Activated effector memory CD4-positive, alpha-beta T cell treated with Interleukin-2 at 50 U/mL for 16 hours (primary cell): ENCODE measurements at places on chromosomes 4 and X.

DNA sequence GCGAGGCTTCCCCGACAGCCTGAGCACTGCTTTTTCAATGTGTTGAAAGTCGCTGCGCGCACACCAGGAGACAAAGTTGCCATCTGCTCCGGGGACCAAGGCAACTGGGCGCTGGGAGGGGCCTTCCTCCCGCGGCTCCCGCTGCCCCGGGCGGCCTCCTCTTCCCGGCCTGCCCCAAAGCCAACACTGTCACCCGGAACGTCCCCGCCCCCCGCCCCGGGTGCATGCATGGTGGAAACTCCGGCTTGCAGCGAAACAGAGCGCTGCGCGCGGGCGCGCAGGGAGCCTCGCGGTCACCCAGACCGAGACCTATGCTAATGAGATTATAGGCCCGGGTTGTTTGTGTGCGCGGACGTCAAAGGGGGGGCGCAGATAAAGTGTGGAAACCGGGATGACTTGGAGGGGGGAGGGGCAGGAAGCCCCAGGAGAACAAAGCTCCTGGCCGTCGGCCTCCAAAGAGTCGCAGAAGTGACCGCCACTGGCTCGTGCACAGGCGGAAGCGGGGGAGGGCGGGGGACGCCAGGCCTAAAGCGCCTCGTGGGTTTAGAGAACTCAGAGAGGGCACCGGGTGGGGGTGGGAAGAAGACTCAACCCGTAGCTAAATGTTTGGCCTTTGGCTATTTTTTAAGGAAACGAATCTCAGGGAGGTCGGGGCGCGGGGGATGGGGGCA is 88.8 kb downstream of the BCOR start:
- no peak for DNase-seq

GRCh38 chr4:60897415-60897814 is 302.7 kb upstream of the ADGRL3 start:
- no peak for DNase-seq

DNA sequence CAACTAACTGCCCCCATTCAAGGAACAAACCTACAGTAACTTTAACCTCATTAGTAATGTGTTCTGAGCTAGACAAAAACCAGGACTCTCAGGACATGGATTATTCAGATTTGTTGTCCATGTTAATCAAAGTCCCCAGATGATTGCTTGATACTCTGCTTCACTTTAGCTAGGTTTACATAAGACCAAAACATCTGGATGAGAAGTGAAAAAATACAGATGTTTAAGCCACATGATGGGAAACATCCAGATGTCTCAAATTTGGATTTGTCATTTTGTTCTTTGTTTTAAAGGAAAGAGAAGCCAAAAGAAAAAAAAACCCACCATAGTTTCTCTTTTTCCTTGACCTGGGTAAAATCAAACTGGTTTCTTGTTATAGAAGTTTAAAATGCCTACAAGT is 48.5 kb upstream of the NRK start:
- no peak for DNase-seq

DNA sequence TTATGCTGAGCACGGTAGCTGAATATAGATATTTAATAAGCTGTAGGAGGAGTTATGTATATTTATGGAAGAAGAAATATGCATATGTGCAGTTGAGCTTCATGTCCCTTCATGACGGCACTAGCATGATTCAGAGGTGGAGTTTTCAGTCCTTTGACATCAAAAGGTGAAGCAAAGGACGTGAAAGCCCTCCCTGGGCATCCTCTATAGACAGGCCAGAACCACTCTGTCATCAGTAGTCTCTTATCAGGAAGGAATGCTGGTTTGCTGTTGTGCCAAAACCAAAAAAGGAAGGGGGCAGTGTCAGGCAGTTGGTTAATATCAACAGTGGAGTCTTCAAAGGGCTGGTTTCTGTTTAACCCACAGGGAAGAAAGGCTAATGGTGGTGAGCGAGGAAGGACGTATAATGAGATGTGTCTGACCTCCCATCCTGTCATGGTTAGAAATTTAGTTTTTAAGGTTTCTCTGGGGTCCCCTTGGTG is 23.5 kb upstream of the IL2 start:
- DNase-seq, result no peak

- DNase-seq, result no peak
Observed at GRCh38 chr4:158203436-158203835, 6.8 kb upstream of the TMEM144 start.

DNA sequence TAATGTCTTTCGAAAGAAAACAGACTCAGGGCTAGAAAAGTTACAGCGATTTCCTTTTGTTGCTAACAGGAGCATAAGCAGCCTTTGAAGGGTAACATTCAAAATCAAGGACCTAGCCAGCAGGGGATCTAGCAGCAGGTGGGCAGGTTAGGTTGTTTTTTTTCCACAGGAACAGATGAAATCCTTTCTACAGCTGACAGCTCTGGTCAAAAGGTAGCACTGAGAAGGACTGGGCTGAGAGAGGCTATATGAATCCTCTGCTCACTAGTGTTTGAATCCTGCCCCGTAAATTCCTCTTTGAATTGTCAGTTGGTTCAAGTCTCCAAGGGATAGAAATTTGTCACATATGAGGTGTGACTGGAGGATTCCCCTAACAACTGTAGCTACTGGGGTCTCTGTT is 188.2 kb downstream of the SH2D1A start:
- no peak for DNase-seq

DNA sequence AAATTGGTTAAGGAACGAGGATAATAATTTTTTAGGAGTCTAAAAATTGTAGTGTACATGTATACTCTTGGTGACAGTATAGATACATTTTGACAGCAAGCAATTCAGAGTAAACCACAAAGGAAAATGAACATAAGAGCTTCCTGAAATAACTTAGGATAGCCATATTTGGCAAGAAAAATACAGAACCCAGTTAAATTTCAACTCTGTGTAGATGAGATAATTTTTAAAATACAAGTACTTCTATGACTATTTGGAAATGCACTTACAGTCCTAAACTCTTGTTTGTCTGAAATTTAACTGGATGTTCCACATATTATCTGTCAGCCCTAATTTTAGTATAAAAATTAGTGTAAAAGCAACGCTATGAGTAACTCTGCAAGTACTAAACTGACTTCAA is 124.4 kb upstream of the PCDH18 start:
- DNase-seq, result no peak

GRCh38 chrX:136768469-136769084 is 12.2 kb downstream of the ARHGEF6 start:
- DNase-seq, result no peak

- no peak for DNase-seq
Observed at GRCh38 chr4:159401791-159402380, 299.0 kb downstream of the RAPGEF2 start.

DNA sequence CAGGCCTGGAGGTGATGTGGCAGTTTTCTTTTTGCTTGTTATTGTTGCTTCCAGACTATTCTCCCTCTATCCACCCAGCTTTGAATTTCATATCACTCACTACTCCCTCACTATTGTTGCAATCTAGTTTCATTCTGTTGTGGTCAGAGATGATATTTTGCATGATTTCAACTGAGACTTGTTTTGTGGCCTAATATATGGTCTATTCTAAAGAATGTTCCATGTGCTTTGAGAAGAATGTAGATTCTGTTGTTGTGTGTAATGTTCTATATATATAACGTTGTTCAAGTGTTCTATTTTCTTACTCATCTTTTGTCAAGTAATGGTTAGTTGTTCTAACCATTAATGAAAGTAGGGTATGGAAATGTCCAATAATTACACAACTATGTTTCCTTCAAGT is 59.0 kb downstream of the THOC2 start:
- no peak for DNase-seq

GRCh38 chr4:40722576-40723161 is 27.1 kb upstream of the NSUN7 start:
- no peak for DNase-seq

DNA sequence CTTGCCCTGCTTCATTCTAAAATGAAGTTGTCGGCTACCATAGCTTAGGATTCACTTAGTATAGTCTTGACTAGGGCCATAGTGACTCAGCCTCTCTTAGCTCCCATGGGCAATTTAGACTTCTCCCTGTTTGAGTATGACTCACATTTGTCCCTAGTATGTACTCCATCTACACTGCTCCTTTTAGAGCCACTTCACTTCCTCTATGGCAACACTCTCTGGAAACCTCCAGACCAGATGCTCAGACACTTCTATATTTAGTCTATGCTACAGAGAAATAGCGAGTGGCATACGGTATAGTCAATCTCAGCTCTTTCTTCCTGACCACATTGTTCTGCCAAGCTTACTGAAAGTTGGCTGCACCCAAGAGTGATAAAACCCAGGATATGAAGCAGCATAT is 11.2 kb downstream of the MEPE start:
- no peak for DNase-seq

- DNase-seq, result no peak
Observed at GRCh38 chr4:83071116-83071515, 36.1 kb downstream of the COPS4 start.

DNA sequence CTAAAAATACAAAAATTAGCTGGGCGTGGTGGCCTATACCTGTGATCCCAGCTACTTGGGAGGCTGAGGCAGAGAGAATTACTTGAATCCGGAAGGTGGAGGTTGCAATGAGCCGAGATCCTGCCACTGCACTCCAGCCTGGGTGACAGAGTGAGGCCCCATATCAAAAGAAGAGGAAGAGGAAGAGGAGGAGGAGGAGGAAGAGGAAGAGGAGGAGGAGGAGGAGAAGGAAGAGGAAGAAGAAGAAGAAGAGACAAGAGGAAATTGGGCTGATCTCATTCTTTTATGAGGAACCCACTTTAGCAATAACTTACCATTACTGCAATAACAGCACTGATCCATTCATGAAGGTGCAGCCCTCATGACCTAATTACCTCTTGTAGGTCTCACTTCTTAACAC is 138.9 kb upstream of the GIMD1 start:
- no peak for DNase-seq

DNA sequence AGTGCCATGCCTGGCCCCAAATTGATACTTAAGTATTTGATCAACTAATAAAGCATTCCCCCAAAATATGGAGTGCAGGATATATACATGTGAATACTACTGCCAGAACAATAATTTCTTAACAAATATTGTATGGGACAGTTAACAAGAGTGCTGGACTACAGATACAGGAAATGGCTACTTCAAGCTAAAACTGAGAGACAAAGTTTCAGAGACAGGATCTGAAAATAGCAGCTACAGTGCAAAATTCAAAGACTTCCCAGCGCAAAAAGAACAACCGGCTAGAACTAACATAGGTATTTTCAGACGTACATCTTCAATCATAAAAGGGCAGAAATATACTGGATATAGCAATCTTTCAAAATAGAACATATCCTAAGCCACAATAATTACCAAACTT is 6.3 kb downstream of the ATRX start:
- no peak for DNase-seq

GRCh38 chr4:131316086-131316485 is 1833.0 kb upstream of the PCDH10 start:
- no peak for DNase-seq

DNA sequence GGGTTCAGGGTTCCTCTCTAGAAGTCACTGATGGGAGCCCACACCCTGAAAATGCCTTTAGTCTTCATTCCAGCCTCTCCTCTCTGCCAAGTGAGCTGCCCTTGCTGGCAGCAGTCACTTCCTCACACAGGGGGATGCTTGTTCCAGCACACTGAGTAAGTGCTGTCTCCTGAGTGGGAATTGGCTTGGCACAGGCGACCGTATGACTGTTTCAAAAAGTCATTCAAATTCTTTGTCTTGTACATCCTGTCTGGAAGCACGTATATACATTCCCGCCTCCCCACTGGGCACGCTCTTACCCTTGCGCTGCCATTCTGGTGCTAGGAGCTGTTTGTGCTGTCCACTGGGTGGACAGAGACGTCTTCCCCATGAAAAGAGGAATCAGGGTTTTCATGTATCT is 40.2 kb upstream of the CD99 start:
- DNase-seq, result no peak

DNA sequence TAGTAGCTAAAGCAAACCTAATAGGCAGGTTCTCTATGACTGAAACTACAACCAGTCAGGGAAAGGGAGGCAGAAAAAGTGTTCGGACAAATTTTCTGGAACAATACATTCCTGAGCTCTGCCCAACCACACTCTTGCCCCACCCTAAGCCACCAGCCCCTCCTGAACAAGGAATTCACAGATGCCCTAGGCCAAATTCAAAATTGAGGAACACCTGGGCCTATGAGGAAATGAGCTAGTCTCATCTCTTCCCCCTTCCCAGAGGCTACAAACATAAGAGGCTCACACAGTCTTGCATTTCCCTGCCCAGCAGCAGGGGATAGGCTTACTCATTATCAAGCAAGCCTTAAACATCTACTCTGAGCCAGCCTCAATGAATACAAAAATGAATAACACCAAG is 284.7 kb downstream of the ZNF674 start:
- no peak for DNase-seq

- DNase-seq, result no peak
Observed at GRCh38 chr4:101992446-101992845, 201.9 kb downstream of the BANK1 start.

DNA sequence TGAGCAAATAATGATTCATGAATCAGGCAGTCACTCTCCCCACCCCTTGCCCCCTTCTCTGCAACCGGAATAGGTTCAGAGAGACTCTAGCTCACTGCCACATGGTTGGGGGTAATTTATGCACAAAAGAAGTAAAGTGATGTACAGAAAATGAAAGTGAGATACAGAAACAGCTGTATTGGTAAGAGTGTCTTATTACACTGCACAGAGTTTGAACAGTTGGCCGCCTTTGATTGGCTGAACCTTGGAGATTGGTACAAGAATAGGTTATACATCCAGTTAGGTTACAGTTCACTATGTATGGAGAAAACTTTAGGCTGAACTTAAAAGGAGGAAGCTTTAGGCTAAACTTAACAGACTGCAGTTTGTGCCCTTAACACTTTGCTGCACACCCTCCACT is 34.6 kb upstream of the DIAPH2 start:
- DNase-seq, result no peak

GRCh38 chrX:130909469-130910136 is 6.6 kb upstream of the ENOX2 start:
- DNase-seq, result no peak

DNA sequence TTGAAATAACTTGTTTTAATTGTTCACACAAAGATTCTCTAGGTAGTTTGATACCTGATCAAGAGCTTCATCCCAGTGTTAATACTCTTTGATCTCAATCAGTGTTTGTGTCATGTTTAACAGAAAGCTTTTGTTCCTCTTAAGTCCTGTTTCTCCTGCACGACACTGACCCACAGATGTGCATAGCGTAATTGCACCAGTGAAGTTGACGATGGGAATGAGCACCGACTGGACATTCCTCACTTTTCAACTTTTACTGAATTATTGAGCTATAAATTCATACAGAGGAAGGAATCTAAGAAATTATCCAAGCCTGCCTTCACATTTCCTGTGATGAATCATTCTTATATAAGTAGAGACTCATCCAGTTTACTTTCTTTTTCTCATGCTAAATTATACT is 878.7 kb upstream of the TENM3 start:
- DNase-seq, result no peak

GRCh38 chr4:146507632-146508031 is 14.1 kb downstream of the SLC10A7 start:
- DNase-seq, result no peak

DNA sequence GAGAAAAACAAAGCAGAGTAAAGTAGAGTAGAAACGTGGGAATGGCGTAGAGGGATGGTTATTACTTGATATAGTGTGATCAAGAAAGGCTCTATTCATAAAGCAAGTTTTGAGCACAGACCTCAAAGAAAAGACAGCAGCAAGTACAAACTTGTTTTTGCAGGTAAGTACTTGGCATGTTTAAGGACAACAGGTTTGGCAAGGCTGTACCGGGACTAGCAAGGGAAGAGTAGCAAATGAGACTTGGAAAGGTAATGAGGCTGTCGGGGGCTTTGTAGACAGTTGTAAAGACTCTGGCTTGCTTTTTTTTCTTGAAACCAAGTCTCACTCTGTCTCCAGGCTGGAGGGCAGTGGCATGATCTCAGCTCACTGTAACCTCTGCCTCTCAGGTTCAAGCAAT is 40.9 kb downstream of the NEK1 start:
- DNase-seq, result no peak

- DNase-seq, result no peak
Observed at GRCh38 chr4:25160714-25161592, 704 bp upstream of the SEPSECS start.
